Astrocyte of the spinal cord (primary cell): ENCODE measurements at places on chromosomes 12 and 14.

- peak; percentile 96 for DNase-seq
Observed at GRCh38 chr12:58425481-58426392, 484.4 kb downstream of the ATP23 start.

DNA sequence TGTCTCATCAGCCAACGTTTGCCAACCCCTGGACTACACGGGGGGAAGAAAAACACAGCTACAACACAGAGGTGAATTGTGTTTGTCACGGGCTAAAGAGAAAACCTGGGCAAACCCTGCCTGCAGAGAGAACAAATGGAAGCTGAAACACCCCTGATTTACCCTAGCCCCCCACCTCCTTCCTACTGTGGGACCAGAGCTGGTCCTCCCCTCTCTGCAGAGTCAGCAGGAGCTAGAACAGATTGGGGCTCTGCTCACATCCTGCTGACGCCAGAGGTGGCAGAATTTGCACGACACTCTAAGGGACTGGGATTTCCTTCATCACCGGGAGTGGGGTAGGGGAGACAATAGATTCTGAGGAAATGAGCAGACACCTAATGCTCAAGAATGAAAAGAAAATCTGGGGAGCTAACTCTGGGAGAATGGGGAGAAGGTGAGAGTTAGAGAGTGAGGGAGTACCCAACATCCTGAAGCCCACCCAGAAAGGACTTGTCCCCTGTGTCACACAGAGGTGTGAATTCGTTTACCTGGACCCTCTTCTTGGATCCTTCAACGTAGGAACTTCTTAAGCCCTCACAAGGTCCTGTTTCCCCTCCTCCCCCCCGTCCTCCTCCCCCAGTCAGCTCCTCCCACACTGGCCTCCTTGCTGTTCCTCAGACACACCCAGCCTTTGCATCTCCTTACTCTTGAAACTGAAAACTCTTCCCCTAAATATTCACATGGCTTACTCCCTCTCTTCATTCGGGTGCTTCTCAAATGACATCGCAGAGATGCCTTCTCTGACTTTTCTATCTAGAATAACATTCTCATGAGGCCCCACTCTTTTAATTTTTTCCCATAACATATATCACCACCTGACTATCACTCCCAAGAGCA, 26.2 kb upstream of the CDKN3 start:
- DNase-seq: no peak

- DNase-seq: no peak
Observed at GRCh38 chr14:49975799-49976198, 82.9 kb downstream of the ARF6 start.

DNA sequence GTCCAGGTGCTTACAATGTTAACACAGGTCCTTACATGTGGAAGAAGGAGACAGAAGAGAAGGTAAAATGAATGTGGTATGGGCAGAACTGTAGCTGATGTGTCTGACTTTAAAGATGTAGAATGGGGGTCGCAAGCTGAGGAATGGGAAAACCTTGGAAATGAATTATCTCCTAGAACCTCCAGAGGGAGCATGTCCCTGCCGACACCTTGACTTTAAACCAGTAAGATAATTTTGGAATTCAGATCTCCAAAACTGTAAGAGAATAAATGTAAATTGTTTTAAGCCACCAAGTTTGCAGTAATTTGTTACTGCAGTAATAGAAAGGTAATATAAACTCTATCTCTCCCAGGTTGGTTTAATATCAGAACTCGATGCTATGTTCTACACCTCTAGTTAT, 80.1 kb upstream of the ALG10 start:
- no peak for DNase-seq

DNA sequence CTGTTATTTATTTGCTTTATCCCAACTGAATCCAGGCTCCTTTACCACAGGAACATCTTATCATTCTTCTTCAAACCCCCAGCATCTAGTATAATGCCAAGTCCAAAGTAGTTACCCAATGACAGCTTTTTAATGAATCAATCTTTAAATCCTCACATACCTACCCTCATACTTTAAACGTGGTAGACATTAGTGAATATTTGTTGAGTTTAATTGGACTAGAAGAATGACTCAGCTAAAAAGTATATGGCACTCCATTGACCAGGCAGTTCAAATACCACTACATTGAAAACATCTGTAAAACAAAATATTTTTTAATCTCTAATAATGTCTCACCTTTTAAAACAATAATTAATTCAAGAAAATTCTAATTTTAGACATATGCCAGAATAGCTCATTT, 98.1 kb downstream of the ZFC3H1 start:
- no peak for DNase-seq

GRCh38 chr12:51717326-51717925, 126.4 kb downstream of the SCN8A start:
- DNase-seq: no peak

GRCh38 chr14:72636094-72636493, 257.8 kb downstream of the DPF3 start:
- no peak for DNase-seq

DNA sequence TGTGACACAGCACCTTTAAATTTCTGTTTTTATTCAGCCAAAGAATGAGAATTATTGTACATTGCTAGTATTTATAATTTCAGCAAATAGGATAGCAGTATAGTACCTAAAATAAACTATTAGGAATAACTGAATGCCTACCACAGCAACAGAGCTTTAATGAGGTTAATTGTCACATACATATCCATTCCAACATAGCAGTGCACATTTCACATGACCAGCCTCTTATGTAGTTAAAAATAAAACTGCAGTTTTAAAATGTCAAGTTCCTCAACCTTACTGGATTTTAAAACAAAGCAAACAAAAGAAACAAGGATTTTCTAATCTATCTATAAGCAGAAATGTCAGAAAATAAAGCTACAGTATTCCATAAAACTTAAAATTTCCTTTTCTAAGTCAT, 50.6 kb upstream of the TTC7B start:
- no peak for DNase-seq

DNA sequence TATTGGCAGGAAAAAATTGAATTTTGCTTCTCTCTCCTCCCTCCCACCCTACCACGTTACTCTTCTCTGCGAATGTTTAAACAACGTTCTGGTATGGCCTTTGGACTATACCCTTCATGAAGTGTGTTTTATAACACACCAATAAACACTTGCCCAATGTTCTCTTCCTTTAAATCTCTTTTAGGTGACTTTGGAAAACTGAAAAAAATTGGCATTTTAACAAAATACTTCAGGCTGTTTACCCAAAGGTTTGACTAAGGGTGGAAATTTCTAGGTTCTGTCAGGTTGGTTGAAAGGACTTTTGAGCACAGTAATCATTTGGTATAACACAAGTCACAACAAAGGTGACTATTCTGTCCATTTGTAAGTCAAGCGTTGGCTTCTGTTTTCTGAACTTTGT, 446.8 kb downstream of the AEBP2 start:
- DNase-seq: no peak

DNA sequence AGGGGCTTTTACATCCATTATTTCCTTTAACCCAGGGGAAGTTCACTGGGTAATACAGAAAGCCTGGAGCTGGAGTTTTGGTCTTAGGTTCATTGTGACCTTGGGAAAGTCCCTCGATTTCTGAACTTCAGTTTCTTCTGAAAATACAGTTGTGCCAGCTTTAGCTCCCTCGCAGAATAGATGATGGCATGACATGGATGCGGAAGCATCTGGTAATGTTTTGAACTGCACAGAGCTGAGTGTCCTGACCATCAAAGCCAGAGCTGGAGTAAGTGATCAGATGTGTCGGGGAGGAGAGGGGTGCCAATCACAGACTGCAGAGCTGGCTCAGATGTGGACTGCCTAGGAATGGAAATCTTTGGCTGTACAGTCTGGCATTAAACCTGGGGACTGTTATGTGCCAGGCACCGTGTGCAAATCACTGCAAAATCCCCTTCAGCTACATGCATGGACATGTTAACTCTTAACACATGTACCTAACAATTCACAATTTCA, 180.9 kb downstream of the ETV6 start:
- DNase-seq: no peak

DNA sequence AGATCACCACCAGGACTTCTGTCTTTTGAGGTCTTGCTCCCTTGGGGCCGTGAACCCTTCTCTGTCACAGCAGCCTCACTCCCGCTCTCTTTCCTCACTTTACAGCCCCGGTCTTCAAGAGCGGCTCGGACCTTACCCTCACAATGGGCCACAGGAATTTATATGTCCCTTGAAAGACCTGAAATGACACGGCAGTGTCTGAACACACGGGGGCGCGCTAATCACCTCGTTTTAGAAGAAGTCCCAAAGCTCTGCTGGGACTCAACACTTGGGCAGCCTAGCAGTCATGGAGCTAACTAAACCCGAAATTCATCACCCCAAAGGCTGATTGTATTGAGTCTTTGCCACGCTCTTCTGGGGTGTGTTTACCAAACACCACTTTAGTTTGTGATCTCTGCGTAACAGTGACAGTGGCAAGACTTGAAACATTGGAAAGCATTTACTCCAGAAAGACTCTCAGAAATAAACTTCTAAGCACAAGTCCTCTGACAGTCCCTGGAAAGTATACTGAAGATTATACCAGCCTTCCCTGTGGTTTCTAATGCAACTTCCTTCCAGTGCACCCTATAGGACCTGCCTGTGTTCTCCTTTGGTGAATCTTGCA, 29.0 kb downstream of the SERPINA11 start:
- DNase-seq: peak; percentile 74

DNA sequence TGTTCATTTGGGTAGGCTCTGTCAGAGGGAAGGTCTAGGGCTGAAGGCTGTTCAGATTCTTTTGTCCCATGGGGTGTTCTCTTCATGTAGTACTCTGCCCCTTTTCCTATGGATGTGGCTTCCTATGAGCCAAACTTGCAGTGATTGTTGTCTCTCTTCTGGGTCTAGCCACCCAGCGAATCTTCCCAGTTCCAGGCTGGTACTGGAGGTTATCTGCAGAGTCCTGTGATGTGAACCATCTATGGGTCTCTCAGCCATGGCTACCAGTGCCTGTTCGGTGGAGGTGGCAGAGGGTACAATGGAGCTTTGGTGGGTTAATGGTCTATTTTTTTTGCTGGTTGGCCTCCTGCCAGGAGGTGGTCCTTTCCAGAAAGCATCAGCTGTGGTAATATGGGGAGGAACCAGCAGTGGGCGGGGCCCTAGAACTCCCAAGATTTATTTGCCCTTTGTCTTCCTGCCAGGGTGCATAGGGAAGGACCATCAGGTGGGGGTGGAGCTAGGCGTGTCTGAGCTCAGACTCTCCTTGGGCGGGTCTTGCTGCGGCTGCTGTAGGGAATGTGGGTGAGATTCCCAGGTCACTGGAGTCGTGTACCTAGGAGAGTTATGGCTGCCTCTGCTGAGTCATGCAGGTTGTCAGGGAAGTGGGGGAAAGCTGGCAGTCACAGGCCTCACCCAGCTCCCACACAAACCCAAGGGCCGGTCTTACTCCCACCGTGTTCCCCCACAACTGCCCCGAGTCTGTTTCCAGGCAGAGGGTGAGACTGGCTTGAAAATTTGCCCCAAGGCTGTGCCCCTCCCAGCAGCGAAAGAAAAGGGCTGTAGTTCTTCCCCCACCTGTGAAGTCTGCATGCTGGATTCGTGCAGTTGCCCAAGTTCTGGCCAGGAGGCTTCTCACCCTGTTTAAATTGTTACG, 17.5 kb downstream of the MTRFR start:
- no peak for DNase-seq

GRCh38 chr12:32819424-32819823, 63.7 kb upstream of the YARS2 start:
- no peak for DNase-seq

- peak; percentile 69 for DNase-seq
Observed at GRCh38 chr12:63668028-63668799, at the start of gene DPY19L2. DPY19L2 (minus strand) TSS chr12:63668493; CDS start chr12:63668393, 100 bp downstream.

GRCh38 chr12:94225506-94225905, 77.1 kb downstream of the PLXNC1 start:
- DNase-seq: no peak

GRCh38 chr12:26918321-26919215, 19.2 kb downstream of the INTS13 start:
- no peak for DNase-seq

DNA sequence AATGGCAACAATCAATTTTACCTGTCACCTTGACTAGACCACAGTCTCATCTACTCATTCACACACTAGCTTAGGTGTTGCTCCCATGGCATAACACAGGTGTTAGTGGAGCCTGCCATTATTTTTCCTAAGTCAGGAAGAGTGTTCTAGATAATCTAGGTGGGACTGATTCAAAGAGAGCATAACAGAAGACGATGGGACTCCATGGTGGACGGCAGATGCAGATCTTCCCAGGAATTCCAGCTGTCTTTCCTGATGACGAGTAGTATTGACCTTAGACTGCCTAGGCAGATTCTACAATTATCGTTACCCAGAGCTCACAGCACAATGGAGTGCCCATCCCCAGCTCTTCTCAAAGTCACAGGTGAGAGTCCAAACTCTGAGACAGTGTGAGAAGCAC, 589.0 kb downstream of the TMEM121 start:
- DNase-seq: no peak
